ENCODE measurements at places on chromosomes 13 and 19. TPM values are rescaled to one million over a fixed set of nuclear protein-coding genes. Genes with fewer than 3 reads are reported as not detected.

DNA sequence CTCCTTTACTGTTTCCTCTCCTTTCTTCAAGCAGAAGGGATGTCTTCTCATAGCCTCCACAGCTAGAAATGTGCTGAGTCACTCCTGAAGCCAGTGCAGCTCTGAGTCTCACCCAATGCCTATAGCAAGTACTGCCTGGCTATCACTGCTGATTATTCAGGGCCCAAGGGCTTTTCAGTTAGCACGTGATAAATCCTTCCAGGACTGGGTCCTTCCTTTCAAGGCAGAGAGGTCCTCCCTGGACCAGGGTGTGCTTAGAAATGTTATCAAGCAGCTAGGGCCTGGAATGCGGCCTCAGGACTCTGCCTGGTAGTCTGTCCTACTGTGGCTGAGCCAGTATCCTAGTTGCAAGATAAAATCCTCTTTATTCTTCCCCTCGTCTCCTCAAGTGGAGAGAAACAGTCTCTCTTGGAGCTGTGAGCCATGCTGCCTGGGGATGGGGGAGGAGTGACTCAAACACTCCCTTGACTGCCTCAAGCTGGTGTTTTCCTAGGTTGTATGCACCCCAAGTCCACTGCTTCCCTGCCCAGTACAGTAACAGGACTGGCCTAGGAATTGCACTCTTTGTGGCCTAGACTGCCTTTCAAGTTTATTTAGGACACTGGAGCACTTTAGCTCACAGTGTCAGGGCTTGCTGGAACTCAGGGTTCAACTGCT is 198.7 kb upstream of the SERP2 start:
- peak; percentile 61 for DNase-seq
- no peak overlapping the region for H3K4me3 ChIP-seq
- H3K4me1 ChIP-seq = peaks cover 7% of the 10 kb centered on the region
- H3K27me3 ChIP-seq = no peaks in the 10 kb centered on the region

Gene PTGER1
- total RNA-seq = 0.60 TPM

DNA sequence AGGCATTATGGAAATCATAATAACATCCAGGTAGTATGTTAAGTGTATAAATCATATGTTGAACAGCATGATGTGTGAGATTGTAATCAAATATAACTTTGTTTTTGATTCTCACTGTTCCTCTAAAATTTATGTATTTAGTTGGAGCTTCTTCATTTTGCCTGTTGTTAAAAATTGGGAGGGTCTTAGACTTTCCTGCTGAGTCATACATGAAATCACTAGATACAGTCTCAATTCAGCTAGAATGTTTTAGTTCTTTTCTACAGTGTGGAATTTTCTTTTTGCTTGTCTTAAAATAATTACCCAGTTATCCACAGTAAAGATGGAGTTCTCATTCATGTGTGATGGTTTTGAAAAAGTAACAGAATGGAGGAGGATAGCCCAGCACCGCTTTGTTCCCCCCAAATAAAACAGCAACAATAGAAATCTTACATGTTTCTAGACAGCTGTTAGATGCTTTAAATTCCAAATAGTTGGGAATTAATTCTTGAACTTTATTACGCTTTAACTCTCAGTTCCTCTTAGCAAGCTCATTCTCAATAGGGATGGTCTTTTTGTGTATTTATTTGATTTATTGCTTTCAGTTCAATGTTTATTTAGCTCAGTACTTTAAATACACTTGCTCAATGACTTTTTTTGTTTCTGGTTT is 109.5 kb downstream of the PDS5B start:
- DNase-seq = no peak
- H3K4me1 ChIP-seq = no peaks in the 10 kb centered on the region
- no peaks in the 10 kb centered on the region for H3K36me3 ChIP-seq
- no peak overlapping the region for H3K27ac ChIP-seq

Gene SSC5D
- 0.04 TPM for total RNA-seq

DNA sequence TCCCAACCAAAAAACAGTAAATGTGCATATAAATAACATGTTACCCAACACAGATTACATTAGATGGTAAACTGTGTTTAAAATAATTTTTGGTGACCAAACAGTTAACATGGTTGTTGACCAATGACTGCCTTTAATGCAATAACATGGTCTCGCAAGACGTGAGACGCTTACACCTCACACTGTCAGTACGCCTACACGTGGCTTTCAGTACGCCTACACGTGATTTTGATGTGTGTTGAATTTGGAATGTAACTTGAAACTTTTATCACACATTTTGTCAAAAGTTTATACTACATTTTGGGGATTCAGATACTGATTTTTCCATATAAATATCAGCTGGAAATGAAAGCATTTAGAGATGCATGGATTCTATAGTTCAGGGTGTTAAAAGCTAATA is 32.0 kb downstream of the SLC7A9 start:
- no peaks in the 10 kb centered on the region for H3K27me3 ChIP-seq
- H3K4me1 ChIP-seq = no peaks in the 10 kb centered on the region
- no peak overlapping the region for H3K27ac ChIP-seq
- H3K36me3 ChIP-seq = no peaks in the 10 kb centered on the region
- DNase-seq = no peak

- H3K27ac ChIP-seq = no peak overlapping the region
- H3K4me3 ChIP-seq = no peak overlapping the region
- no peaks in the 10 kb centered on the region for H3K36me3 ChIP-seq
- peaks cover 4% of the 10 kb centered on the region for H3K4me1 ChIP-seq
- H3K27me3 ChIP-seq = no peaks in the 10 kb centered on the region
Measured at GRCh38 chr19:56101095-56101494, 20.0 kb downstream of the ZNF787 start.

Gene C19orf67
- total RNA-seq = not detected

GRCh38 chr19:19145684-19146608 is 7.7 kb upstream of the TMEM161A start:
- DNase-seq = peak; percentile 72
- no peak overlapping the region for H3K27ac ChIP-seq
- no peaks in the 10 kb centered on the region for H3K4me1 ChIP-seq
- H3K27me3 ChIP-seq = no peaks in the 10 kb centered on the region
- H3K36me3 ChIP-seq = no peaks in the 10 kb centered on the region

DNA sequence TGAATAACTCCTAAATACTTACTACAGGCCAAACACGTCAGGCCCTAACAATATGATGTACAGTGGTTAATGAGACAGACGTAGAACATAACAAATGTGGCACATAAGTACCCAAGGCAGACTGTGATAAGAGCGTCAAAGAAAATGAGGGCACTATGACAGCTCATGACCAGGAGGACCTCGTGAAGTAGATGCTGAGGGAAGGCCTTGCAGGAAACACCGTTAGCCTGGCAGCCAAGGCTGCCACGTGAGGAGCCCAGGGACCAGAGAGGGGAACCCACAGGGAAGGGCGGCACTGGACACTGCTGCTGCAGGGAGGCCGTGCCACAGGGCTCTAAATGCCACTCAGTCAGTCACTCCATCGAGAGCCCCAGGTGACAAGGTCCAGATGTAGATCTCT is 5.7 kb downstream of the TUBGCP3 start:
- no peak for DNase-seq
- H3K4me1 ChIP-seq = peaks cover 5% of the 10 kb centered on the region
- H3K27ac ChIP-seq = no peak overlapping the region
- H3K4me3 ChIP-seq = no peak overlapping the region
- H3K27me3 ChIP-seq = no peaks in the 10 kb centered on the region

Gene PSG2
- not detected for total RNA-seq

DNA sequence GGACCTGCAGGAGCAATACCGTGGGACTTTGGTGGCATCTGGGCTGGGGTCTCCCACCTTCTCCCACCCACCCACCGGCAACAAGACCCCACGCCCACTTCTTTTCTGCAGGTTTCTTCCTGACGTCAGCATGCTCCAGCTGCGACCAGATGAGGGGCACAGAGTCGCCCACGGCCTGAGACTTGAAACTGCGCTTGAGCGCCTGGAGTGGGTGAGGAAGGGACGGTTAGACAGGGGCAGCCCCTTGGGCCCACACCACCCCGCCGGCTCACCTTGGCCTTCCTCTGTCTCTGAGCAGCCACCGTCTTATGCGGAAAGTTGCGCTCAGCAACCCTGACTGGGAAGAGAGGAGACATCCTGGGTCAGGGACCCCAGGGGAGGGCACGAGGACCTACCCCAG is 2.2 kb downstream of the GARIN5B start:
- H3K4me3 ChIP-seq = no peak overlapping the region
- no peaks in the 10 kb centered on the region for H3K36me3 ChIP-seq
- H3K4me1 ChIP-seq = no peaks in the 10 kb centered on the region

- H3K27me3 ChIP-seq = no peaks in the 10 kb centered on the region
- H3K4me1 ChIP-seq = no peaks in the 10 kb centered on the region
- no peak overlapping the region for H3K27ac ChIP-seq
- H3K4me3 ChIP-seq = no peak overlapping the region
- DNase-seq = no peak
Measured at GRCh38 chr19:29040951-29041350, 172.0 kb downstream of the UQCRFS1 start.

Gene SHANK1
- total RNA-seq = 2.3 TPM

- no peaks in the 10 kb centered on the region for H3K27me3 ChIP-seq
- H3K4me1 ChIP-seq = peaks cover 8% of the 10 kb centered on the region
- H3K27ac ChIP-seq = peak overlapping the region; percentile 41
Measured at GRCh38 chr19:33177417-33177979, 16.6 kb upstream of the LRP3 start.

DNA sequence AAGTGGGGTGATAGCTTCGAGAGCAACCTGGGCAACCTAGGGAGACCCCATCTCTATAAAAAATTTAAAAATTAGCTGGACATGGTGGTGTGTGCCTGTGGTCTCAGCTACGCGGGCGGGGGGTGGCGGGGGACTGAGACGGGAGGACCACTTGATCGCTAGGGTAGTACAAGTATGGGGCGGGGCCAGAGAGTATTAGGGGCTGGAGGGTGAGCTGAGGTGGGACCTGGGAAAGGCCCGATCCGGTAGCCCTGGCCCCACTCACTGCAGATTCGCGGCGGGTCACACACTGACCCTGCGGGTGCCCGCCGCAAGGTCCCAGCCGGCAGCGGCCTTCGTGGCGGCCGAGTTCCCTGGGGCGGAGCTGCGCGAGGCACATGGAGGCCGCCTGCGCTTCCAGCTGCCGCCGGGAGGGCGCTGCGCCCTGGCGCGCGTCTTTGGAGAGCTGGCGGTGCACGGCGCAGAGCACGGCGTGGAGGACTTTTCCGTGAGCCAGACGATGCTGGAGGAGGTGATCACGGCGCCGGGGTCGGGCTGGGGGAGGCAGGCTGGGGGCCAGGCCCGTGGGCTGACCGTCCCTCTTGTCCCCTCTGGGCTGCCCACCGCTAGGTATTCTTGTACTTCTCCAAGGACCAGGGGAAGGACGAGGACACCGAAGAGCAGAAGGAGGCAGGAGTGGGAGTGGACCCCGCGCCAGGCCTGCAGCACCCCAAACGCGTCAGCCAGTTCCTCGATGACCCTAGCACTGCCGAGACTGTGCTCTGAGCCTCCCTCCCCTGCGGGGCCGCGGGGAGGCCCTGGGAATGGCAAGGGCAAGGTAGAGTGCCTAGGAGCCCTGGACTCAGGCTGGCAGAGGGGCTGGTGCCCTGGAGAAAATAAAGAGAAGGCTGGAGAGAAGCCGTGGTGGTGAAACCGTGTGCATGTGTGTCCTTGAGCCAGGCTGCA is 2.0 kb upstream of the ARHGAP45 start:
- peaks cover 28% of the 10 kb centered on the region for H3K27me3 ChIP-seq
- peak overlapping the region; percentile 81 for H3K27ac ChIP-seq
- H3K4me1 ChIP-seq = peaks cover 28% of the 10 kb centered on the region
- H3K36me3 ChIP-seq = no peaks in the 10 kb centered on the region
- DNase-seq = peak; percentile 84

Gene ADM5
- total RNA-seq = 0.12 TPM

- H3K4me3 ChIP-seq = no peak overlapping the region
- H3K27ac ChIP-seq = peak overlapping the region; percentile 35
- H3K4me1 ChIP-seq = peaks cover 46% of the 10 kb centered on the region
- H3K27me3 ChIP-seq = no peaks in the 10 kb centered on the region
Measured at GRCh38 chr19:19459073-19459472, 53.6 kb downstream of the GATAD2A start.

- no peak for DNase-seq
- no peaks in the 10 kb centered on the region for H3K36me3 ChIP-seq
- no peak overlapping the region for H3K4me3 ChIP-seq
- no peaks in the 10 kb centered on the region for H3K4me1 ChIP-seq
- H3K27ac ChIP-seq = no peak overlapping the region
Measured at GRCh38 chr13:42592915-42593900, 19.3 kb downstream of the TNFSF11 start.

GRCh38 chr13:72146816-72147215 is 279.8 kb upstream of the DACH1 start:
- H3K36me3 ChIP-seq = no peaks in the 10 kb centered on the region
- no peaks in the 10 kb centered on the region for H3K27me3 ChIP-seq
- DNase-seq = no peak
- H3K27ac ChIP-seq = no peak overlapping the region

- H3K4me3 ChIP-seq = no peak overlapping the region
- H3K4me1 ChIP-seq = peaks cover 3% of the 10 kb centered on the region
- peak; percentile 51 for DNase-seq
- peak overlapping the region; percentile 31 for H3K27ac ChIP-seq
- no peaks in the 10 kb centered on the region for H3K27me3 ChIP-seq
- no peaks in the 10 kb centered on the region for H3K36me3 ChIP-seq
Measured at GRCh38 chr19:43438291-43439031, 23.8 kb downstream of the TEX101 start.

- peak overlapping the region; percentile 65 for H3K27ac ChIP-seq
- no peaks in the 10 kb centered on the region for H3K27me3 ChIP-seq
- H3K4me1 ChIP-seq = peaks cover 11% of the 10 kb centered on the region
- peak overlapping the region; percentile 41 for H3K4me3 ChIP-seq
Measured at GRCh38 chr13:32585550-32586079, 637 bp upstream of the PDS5B start.

DNA sequence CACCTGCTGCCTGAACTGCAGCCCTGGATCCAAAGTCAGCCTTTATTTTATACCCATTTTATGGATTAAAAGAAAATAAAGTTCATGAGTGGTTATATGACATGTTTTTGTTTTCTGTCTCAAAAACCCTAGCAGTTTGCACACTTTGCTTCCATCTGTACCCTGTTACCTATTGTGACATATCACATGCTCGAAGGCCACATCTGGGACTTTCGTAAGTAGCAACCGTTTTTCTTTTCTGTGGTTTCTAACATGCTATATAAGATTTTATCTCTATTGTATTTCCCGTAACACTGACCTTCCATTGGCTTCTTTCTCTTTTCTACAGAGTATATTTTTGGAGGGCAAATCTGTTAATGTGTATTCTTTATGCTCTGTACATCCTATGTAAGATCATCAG is 1007.2 kb downstream of the PCDH9 start:
- no peak for DNase-seq
- no peaks in the 10 kb centered on the region for H3K36me3 ChIP-seq
- no peak overlapping the region for H3K27ac ChIP-seq
- no peaks in the 10 kb centered on the region for H3K4me1 ChIP-seq
- H3K27me3 ChIP-seq = no peaks in the 10 kb centered on the region
- no peak overlapping the region for H3K4me3 ChIP-seq

- H3K27me3 ChIP-seq = no peaks in the 10 kb centered on the region
- DNase-seq = no peak
- no peak overlapping the region for H3K4me3 ChIP-seq
Measured at GRCh38 chr13:100459747-100460146, 128.8 kb downstream of the GGACT start.

Measured in hepatocyte (in vitro differentiated cells).